ENCODE measurements at places on chromosomes 7 and 10.

- no peak overlapping the region for H3K27ac ChIP-seq
- no peaks in the 10 kb centered on the region for H3K27me3 ChIP-seq
- H3K4me3 ChIP-seq, result no peak overlapping the region
- peaks cover 25% of the 10 kb centered on the region for H3K36me3 ChIP-seq
- DNase-seq, result no peak
- H3K4me1 ChIP-seq, result peaks cover 3% of the 10 kb centered on the region
Measured at GRCh38 chr7:128303643-128304042, 40.1 kb downstream of the RBM28 start.

GRCh38 chr10:80786322-80786721, 248.6 kb downstream of the SH2D4B start:
- H3K4me3 ChIP-seq, result no peak overlapping the region
- H3K36me3 ChIP-seq, result no peaks in the 10 kb centered on the region
- H3K4me1 ChIP-seq, result no peaks in the 10 kb centered on the region

DNA sequence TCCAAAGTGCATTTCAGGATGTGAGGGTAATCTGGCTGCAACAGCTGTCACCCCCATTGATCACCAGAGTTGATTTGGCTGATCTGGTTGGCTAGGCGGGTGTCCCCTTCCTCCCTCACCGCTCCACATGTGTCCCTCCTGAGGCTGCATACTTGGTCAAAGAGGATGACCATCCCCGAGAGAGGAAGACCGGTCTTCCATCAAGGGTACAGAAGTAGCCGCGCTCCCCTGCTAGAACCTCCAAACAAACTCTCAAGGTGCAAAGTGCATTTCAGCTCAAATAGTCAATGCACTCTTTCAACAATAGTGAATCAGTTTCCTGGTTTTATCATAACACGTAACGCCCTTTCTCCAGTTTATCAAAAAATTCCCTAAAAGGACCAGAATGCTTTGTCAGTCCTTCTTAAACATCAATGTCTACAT, 44.6 kb downstream of the CARD11 start:
- DNase-seq, result no peak
- H3K27me3 ChIP-seq, result no peaks in the 10 kb centered on the region
- H3K4me3 ChIP-seq, result no peak overlapping the region
- H3K4me1 ChIP-seq, result peaks cover 38% of the 10 kb centered on the region

- no peaks in the 10 kb centered on the region for H3K36me3 ChIP-seq
- H3K27ac ChIP-seq, result peak overlapping the region; percentile 17
- H3K4me1 ChIP-seq, result peaks cover 2% of the 10 kb centered on the region
- DNase-seq, result no peak
- H3K4me3 ChIP-seq, result no peak overlapping the region
Measured at GRCh38 chr7:139811066-139811465, 18.0 kb upstream of the TBXAS1 start.

GRCh38 chr10:11116361-11116760, 98.7 kb downstream of the CELF2 start:
- no peak overlapping the region for H3K27ac ChIP-seq
- no peak for DNase-seq
- peaks cover 2% of the 10 kb centered on the region for H3K36me3 ChIP-seq
- peaks cover 7% of the 10 kb centered on the region for H3K4me1 ChIP-seq
- no peaks in the 10 kb centered on the region for H3K27me3 ChIP-seq

DNA sequence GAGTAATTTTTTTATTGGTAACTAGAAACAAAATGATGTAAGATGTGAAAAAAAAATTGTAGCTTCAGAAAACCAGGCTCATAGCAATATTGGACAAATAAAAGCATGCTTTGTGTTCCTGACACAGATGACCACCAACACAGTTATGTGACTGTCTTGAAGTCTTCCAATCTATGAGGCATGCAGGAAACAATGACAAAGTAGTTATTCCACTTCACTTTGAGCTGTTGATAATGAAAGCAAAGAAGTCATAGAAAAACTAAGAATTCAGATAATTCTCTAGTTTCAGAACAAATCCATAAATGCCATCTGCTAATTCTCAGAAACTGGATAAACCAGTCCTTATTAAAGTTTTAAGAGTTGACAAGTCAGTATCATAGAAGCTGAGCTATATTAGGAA, 378.4 kb upstream of the SEMA3D start:
- H3K27me3 ChIP-seq, result no peaks in the 10 kb centered on the region
- H3K4me3 ChIP-seq, result no peak overlapping the region
- no peak for DNase-seq
- no peak overlapping the region for H3K27ac ChIP-seq

All from effector memory CD8-positive, alpha-beta T cell (primary cell).